Neural crest cell (in vitro differentiated cells): ENCODE measurements at places on chromosomes 7 and 10. TPM values are rescaled to one million over a fixed set of nuclear protein-coding genes. Genes with fewer than 3 reads are reported as not detected.

PDK4 gene
- 0.07 TPM in 1 of 2 replicates, not detected in the other for total RNA-seq

MYPN gene
- total RNA-seq, result not detected in 2 replicates

FAM241B gene
- total RNA-seq, result 11.6 and 12.5 TPM in 2 replicates

POMZP3 gene
- total RNA-seq, result 9.4 and 9.8 TPM in 2 replicates

LEP gene
- not detected in 2 replicates for total RNA-seq

SPDYE6 gene
- total RNA-seq, result not detected in 2 replicates

EN2 gene
- total RNA-seq, result 7.2 and 8.2 TPM in 2 replicates
